ENCODE measurements at places on chromosomes 3 and 15. TPM values are rescaled to one million over a fixed set of nuclear protein-coding genes. Genes with fewer than 3 reads are reported as not detected.
A peak's percentile ranks its signal among the peaks of the same experiment; 100 is the strongest.

The TMIE gene
- 0.79 TPM for total RNA-seq

The CALML4 gene
- 17.4 TPM for total RNA-seq

The SH2D7 gene
- total RNA-seq = not detected

The CCR4 gene
- 2.3 TPM for total RNA-seq

The COL6A5 gene
- total RNA-seq = 0.41 TPM

The CPLX3 gene
- not detected for total RNA-seq

The CCDC9B gene
- total RNA-seq = 60.0 TPM

The KIF9 gene
- 16.9 TPM for total RNA-seq

DNA sequence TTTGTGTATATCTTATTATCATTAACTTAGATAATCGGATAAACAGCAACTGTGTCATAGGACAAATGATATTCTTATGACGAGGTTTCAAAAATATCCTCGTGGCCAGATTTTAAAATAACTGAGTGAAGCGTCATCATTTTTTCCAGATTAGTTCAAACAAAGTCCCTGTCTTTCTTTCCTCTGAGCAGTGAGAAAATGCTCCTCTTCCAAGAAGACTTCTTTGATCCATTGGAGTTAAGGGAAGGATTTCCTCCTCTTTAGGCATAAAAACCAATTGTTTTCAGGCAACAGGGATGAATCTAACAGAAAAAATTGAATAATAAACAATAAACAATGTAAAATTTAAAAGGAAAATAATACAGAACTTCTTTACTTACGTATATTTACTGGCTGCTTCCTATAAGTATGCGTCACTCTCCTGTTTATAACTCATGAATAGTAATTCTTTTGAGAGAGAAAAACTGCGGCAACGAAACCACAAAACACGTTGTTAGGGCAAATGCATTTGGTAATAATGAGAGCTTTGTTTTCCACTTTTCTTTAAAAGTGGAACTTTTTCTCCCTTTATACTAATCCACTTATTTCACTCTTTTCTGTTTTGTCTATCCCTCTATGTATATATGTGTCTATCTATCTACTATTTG is 419.4 kb upstream of the ONECUT1 start:
- DNase-seq = no peak
- no peaks in the 10 kb centered on the region for H3K27me3 ChIP-seq
- H3K4me1 ChIP-seq = no peaks in the 10 kb centered on the region
- H3K36me3 ChIP-seq = no peaks in the 10 kb centered on the region

GRCh38 chr15:97783240-97783639 is 177.3 kb upstream of the ARRDC4 start:
- H3K4me1 ChIP-seq = no peaks in the 10 kb centered on the region
- H3K4me3 ChIP-seq = no peak overlapping the region
- no peaks in the 10 kb centered on the region for H3K27me3 ChIP-seq
- H3K36me3 ChIP-seq = no peaks in the 10 kb centered on the region
- no peak overlapping the region for H3K27ac ChIP-seq

GRCh38 chr3:38960953-38961622 is 90.7 kb downstream of the SCN11A start:
- DNase-seq = no peak
- H3K4me3 ChIP-seq = no peak overlapping the region
- H3K36me3 ChIP-seq = no peaks in the 10 kb centered on the region
- no peak overlapping the region for H3K27ac ChIP-seq
- H3K4me1 ChIP-seq = no peaks in the 10 kb centered on the region
- no peaks in the 10 kb centered on the region for H3K27me3 ChIP-seq

DNA sequence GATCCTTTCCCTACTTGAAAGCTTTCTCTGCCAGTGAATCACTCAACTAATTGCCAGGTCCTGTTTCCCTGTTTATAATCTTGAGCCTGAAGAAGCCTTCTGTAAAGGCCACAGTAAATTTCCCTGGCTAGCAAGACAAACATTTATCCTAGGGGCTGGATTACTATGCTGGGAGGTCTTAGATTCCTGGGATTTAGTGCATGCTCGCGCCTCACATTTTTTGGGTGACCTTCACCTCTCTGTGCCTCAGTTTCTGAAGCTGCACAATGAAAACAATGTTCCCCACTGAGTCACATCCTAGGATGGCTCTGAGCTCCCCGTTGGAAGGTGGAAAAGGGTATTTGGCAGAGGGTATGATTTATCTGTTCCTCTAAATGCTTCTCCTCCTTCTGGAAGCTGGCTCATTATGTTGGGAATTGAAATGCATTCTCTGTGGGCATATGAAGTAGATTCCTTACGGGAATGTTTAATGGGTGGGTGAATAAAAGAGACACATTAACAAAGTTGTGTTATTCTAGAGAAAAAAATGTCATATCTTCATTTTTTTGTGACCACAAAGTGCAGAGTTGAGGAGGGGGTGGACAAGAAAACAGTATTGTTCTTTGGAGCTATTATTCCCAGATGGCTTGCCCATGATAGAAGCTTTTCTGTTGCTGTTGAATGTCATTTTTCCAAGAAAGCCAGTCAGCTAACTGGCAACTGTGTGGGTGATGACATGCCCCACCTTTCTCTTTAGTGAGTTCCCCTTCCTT is 32.4 kb downstream of the LSM3 start:
- H3K27ac ChIP-seq = no peak overlapping the region
- H3K4me3 ChIP-seq = no peak overlapping the region
- no peaks in the 10 kb centered on the region for H3K27me3 ChIP-seq
- DNase-seq = peak; percentile 63
- H3K36me3 ChIP-seq = no peaks in the 10 kb centered on the region
- H3K4me1 ChIP-seq = no peaks in the 10 kb centered on the region

- no peaks in the 10 kb centered on the region for H3K27me3 ChIP-seq
- no peak for DNase-seq
- H3K27ac ChIP-seq = no peak overlapping the region
- H3K4me1 ChIP-seq = no peaks in the 10 kb centered on the region
These were observed 1517.1 kb downstream of the SI start for GRCh38 chr3:163561151-163561550.

GRCh38 chr3:16936233-16936632 is 51.5 kb downstream of the PLCL2 start:
- H3K4me3 ChIP-seq = no peak overlapping the region
- DNase-seq = no peak
- peaks cover 3% of the 10 kb centered on the region for H3K4me1 ChIP-seq
- H3K27me3 ChIP-seq = no peaks in the 10 kb centered on the region

GRCh38 chr3:153144071-153144470 is 18.0 kb upstream of the RAP2B start:
- DNase-seq = no peak
- no peaks in the 10 kb centered on the region for H3K27me3 ChIP-seq
- no peak overlapping the region for H3K27ac ChIP-seq
- H3K4me1 ChIP-seq = no peaks in the 10 kb centered on the region
- H3K4me3 ChIP-seq = no peak overlapping the region

- no peak overlapping the region for H3K27ac ChIP-seq
- DNase-seq = no peak
- no peaks in the 10 kb centered on the region for H3K27me3 ChIP-seq
- no peaks in the 10 kb centered on the region for H3K4me1 ChIP-seq
These were observed 144.3 kb upstream of the PFN2 start for GRCh38 chr3:150114873-150115540.

DNA sequence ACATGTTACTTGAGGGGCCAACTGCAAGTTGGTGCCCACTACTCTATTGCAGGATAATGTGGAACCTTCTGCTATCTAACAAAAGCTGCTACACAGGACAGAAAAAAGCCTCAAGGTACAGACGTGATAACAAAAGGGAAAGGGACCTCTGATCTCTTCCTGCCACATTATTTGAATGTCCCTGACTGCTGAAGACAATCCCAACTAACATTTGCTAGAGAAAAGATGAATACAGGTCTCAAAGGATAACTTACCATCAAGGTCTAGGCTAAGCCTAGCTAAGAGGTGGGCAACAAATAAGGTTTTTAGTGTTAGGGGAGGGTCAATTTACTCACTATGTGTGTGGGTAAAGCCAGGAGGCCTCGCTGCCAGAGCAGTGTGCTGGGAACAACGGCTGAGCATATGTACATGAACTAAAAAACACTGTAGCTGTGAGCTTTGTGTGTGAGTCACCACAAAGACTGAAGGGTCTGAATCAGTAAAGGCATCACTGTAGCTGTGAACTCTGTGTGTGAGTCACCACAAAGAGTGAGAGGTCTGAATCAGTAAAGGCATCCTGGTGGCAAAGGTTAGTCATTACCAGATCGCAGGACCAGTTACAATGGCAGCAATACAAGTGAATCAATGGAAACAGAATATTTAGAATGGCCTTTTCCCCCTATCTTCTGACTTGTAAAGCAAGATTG is 111.7 kb downstream of the LMLN start:
- H3K27me3 ChIP-seq = peaks cover 2% of the 10 kb centered on the region
- no peak overlapping the region for H3K4me3 ChIP-seq
- H3K36me3 ChIP-seq = no peaks in the 10 kb centered on the region
- no peak for DNase-seq
- H3K27ac ChIP-seq = no peak overlapping the region

DNA sequence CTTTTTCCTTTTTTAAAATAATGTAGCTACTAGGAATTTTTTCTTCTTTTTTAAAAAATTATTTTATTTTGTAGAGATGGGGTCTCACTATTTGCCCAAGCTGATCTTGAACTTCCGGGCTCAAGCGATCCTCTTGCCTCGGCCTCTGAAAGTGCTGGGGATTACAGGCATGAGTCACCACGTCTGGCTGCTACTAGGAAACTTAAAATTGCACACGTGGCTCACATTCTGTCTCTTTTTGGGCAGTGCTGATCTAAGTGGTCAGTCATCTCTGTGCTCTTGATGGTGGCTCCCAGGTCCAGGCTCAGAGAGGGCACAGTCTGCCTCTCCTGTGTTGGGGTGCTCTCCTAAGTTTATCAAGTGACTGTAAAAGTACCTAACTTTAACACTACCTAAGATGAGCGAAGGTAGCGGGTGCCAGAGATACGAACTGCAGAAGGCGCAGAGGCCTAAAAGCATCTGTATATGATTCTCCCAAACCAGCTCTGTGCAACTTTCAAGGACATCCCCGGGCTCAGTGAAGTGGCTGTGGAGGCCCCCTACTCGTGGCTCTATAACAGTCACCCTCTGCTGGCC is 52.9 kb upstream of the SEC13 start:
- no peak for DNase-seq
- no peak overlapping the region for H3K27ac ChIP-seq
- H3K4me1 ChIP-seq = no peaks in the 10 kb centered on the region
- H3K4me3 ChIP-seq = no peak overlapping the region
- H3K27me3 ChIP-seq = no peaks in the 10 kb centered on the region

- no peaks in the 10 kb centered on the region for H3K36me3 ChIP-seq
- DNase-seq = no peak
- no peak overlapping the region for H3K4me3 ChIP-seq
- H3K27ac ChIP-seq = no peak overlapping the region
These were observed 87.8 kb downstream of the ADCY5 start for GRCh38 chr3:123361071-123361470.

DNA sequence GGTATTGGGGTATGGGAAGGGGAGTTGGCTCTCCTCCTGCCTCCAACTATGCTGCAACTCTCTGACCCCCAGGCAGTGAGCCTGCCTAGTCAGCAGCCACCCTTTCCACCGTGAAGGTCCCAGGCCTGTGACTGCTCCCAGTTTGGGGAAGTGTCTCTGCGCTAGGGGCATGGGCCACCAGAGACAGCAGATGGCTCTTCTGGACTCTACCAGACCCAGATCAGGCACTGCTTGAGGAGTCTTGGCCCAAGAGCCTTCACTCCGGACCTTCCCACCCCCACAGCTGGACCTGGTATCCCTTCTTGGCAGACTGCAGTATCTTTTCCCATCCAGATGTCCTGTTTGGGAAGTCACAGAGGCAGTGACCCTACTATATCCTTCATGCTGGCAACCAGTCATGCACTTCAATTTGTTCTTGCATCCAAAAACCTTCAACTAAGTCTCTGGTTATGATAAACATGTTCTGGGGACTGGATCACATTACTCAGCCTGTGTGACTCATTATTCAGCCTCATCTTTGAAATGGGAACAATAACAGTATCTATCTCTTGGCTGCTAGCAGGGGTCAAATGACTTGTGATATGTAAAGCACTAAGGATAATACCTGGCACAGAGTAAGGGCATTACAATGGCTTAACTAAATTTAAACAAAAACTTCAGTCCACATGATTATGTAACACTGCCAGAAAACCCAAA is 62.7 kb downstream of the POMGNT2 start:
- DNase-seq = no peak
- no peak overlapping the region for H3K27ac ChIP-seq
- no peaks in the 10 kb centered on the region for H3K27me3 ChIP-seq
- H3K36me3 ChIP-seq = no peaks in the 10 kb centered on the region
- H3K4me1 ChIP-seq = peaks cover 5% of the 10 kb centered on the region

- no peaks in the 10 kb centered on the region for H3K27me3 ChIP-seq
- H3K4me1 ChIP-seq = no peaks in the 10 kb centered on the region
- no peak for DNase-seq
- no peak overlapping the region for H3K27ac ChIP-seq
These were observed 21.0 kb downstream of the ACSBG1 start for GRCh38 chr15:78213425-78213750.

- DNase-seq = no peak
- H3K4me1 ChIP-seq = no peaks in the 10 kb centered on the region
- no peak overlapping the region for H3K27ac ChIP-seq
- H3K36me3 ChIP-seq = no peaks in the 10 kb centered on the region
These were observed 54.8 kb downstream of the LMCD1 start for GRCh38 chr3:8556473-8556869.

GRCh38 chr3:13323822-13324221 is 96.3 kb downstream of the NUP210 start:
- H3K4me1 ChIP-seq = no peaks in the 10 kb centered on the region
- H3K36me3 ChIP-seq = no peaks in the 10 kb centered on the region
- no peak overlapping the region for H3K27ac ChIP-seq
- DNase-seq = no peak
- no peaks in the 10 kb centered on the region for H3K27me3 ChIP-seq

GRCh38 chr3:196778755-196779154 is 39.1 kb downstream of the PAK2 start:
- no peak overlapping the region for H3K27ac ChIP-seq
- no peaks in the 10 kb centered on the region for H3K27me3 ChIP-seq
- DNase-seq = no peak
- H3K4me1 ChIP-seq = no peaks in the 10 kb centered on the region
- H3K36me3 ChIP-seq = peaks cover 2% of the 10 kb centered on the region

- no peaks in the 10 kb centered on the region for H3K4me1 ChIP-seq
- peak overlapping the region; percentile 6 for H3K4me3 ChIP-seq
- peak; percentile 67 for DNase-seq
- peaks cover 9% of the 10 kb centered on the region for H3K36me3 ChIP-seq
These were observed 44.1 kb downstream of the KLHL25 start for GRCh38 chr15:85750319-85751290.

- H3K4me1 ChIP-seq = no peaks in the 10 kb centered on the region
- no peak for DNase-seq
- H3K4me3 ChIP-seq = no peak overlapping the region
- H3K27ac ChIP-seq = no peak overlapping the region
These were observed 50.6 kb downstream of the KY start for GRCh38 chr3:134600206-134600605.

GRCh38 chr3:170367797-170368196 is 10.3 kb downstream of the SKIL start:
- H3K27ac ChIP-seq = no peak overlapping the region
- H3K4me3 ChIP-seq = no peak overlapping the region
- no peaks in the 10 kb centered on the region for H3K4me1 ChIP-seq
- H3K27me3 ChIP-seq = no peaks in the 10 kb centered on the region

- H3K27ac ChIP-seq = no peak overlapping the region
- H3K4me1 ChIP-seq = no peaks in the 10 kb centered on the region
- H3K27me3 ChIP-seq = no peaks in the 10 kb centered on the region
- no peak for DNase-seq
- H3K4me3 ChIP-seq = no peak overlapping the region
These were observed 199.8 kb upstream of the ALCAM start for GRCh38 chr3:105166893-105167292.
